WERI-Rb-1 (cell line): ENCODE measurements at places on chromosomes 7 and 10.

DNA sequence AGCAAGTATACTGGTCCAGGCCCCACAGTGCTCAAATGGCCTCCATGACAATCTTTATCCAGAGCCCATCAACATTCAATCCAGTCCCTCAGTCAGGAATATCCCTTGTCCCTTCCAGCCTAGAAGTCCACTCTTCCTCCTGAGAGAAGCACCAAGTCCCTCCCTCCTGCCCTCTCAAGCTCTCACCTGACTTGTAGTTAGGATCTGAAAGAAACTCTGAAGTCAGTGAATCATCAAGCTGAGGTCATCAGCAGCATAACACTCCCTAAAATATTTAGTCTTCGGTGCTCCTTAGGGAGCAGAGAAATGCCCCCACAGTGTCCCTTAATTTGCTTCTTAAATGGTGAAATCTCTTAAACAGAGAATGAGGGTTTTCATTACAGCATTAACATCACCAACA lies 31.0 kb downstream of the GRM8 start:
- no peak for DNase-seq

DNA sequence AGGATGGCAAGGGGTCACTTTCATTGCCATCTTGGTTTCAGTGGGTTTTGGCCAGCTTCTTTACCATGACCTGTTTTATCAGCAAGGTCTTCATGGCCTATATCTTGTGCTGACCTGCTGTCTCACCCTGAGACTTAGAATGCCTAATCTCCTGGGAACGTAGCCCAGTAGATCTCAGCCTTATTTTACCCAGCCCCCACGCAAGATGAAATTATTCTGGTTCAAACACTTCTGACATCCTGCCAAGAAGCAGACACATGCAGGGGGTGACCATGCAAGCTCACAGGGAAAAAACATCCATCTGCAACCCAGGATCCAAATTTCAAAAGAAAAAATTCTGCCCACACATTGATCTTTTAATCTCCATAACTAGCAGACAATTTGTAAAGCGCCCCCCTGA lies 88.4 kb upstream of the EEPD1 start:
- DNase-seq = no peak

- DNase-seq = no peak
Observed at GRCh38 chr10:68086910-68087684, 12.0 kb upstream of the HERC4 start.

DNA sequence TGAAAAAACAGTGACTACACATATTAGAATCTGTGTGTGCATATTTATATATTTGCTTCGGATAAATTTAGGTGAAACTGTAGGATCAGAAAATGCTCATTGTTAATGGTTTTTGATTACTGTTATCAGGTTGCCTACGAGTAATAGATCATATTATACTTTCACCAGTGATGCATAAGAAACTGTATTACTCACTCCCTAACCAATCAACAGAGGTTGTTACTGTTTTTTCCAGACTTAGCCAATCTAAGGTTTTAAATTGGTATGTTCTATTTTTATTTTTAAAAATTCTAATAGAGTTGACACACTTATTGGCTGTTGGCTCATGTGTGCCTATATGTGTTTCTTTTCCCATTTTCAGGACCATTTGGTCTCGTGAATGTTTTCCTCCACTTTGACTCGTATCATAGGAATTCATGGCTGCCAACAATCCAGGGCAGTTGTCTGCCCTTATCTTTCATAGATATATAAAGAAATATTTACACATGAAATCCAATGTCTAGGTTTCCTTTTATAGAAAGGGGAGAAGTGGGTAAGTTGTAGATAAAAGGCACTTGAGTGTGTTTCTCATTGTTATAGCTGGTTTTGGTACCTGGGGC lies 59.2 kb downstream of the ANLN start:
- no peak for DNase-seq

DNA sequence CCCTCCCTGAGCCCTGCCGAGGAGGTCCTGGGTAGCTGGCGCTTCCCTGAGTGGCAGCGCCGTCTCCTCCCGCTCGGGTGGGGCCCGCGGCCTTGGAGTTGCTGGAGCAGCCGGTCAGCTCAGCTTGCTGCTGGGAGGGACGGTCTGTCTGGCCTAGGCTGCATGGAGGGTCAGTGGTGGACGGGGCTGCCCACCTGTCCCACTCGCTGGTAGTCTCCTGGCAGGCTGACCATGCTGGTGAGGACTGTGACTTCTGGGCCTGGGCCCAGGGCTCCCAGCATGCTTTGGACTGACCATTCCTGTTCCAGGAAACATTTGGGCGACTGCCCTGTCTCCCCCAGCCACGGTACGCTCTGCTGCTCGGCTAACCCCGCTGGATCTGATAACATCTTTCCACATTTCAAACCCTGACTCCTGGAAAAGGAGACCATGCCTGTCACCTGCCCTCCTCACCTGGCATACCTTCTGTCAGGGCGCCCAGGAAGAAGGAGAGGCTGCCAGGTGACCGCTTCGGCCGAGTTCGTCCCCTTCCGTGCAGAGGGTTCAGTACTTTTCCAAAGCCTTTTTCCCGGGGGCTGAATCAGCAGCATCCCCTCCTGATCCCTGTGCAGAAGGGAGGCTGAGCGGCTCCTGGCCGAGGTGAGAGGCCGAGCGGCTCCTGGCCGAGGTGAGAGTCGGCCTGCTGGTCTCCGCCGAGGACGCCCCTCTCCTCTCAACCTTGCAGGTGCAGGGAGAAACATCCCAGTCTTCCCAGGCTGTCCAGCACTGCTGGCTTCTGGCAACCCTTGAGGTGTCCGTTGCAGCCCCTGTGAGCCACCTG lies 43.4 kb downstream of the FAM20C start:
- no peak for DNase-seq

DNA sequence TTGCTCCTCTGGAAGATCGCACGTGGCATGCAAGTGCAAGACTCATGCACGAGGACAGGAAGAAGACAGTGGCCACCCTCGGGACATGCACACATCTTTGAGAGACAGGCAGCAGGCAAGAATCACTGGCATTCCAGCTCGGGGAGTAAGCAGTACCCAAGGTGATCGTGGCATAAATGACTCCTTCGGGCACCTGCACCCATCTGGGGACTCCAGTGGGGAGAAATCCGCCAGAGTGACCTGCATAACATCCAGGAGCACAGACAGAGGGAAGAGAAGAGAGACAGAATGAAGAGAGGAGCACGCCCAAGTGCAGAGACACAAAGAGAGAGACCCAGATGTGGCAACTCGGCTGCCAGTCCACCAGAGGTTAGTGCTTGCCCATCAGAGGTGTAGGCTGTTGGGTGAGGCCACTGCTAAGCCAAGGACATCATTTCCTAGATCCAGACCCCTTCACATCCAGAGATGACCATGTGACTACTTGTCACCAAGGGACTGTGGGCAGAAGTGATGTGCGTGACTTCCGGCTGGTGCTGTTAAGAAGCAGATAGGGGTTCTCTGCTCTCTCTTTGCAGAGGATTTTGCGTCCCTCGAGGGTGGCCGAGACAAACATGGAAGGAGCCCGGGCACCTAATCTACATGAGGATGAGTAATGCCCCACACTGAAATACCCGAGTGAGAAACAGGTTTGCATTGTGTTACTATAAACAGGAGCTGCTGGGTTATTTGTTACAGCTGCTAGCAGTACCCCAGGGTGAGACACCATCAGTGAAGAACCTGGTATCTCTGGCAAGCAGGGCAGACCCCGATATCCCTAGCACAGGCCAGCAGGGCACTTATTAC lies 80.6 kb downstream of the VWA2 start:
- DNase-seq = no peak
